ENCODE measurements at places on chromosomes 11 and 22.

DNA sequence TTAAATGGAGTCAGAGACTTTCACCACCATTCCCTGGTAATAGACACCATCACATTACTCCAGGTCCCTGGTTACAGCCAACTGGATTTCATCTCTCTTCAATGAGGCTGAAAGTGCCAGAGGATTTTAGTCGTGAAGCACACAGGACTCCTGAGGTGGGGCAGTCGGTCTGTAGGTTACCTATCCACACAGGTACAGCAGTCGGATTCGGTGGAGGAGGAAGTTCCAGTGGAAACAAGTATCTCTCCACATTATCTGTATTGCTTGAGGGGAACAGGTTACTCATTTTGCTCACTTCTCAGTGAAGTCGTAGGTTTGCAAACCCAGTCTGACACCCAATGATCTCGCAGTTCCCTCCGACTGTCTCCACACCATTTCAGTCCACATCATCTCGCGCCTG lies 82.3 kb upstream of the TMEM45B start:
- DNase-seq = no peak

DNA sequence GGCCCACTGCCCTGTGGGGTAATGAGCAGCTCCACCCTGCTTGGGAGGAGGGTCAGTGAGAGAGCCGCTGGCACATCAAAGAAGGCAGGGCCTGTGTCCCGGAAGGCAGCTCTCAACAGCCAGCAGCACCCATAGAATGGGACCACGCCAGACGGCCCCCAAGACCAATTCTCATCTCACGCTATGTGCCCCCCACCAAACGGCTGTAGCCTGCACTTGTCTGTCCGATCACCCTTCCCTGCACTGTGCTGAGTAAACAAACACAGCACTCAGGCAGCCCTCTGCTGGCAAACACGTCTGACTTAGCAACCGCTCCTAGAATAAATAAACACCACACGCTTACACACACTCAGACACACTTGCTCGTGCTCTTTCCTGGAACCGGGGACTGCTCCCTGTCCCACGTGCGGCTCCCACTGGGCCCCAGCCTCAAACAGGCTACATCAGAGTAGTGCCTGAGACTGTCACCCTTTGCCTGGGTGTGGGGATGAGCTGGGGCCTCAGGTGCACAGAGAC lies 53.2 kb upstream of the CDON start:
- DNase-seq = peak; percentile 46

GRCh38 chr11:111296196-111296595 lies 2.1 kb upstream of the POU2AF3 start:
- no peak for DNase-seq

DNA sequence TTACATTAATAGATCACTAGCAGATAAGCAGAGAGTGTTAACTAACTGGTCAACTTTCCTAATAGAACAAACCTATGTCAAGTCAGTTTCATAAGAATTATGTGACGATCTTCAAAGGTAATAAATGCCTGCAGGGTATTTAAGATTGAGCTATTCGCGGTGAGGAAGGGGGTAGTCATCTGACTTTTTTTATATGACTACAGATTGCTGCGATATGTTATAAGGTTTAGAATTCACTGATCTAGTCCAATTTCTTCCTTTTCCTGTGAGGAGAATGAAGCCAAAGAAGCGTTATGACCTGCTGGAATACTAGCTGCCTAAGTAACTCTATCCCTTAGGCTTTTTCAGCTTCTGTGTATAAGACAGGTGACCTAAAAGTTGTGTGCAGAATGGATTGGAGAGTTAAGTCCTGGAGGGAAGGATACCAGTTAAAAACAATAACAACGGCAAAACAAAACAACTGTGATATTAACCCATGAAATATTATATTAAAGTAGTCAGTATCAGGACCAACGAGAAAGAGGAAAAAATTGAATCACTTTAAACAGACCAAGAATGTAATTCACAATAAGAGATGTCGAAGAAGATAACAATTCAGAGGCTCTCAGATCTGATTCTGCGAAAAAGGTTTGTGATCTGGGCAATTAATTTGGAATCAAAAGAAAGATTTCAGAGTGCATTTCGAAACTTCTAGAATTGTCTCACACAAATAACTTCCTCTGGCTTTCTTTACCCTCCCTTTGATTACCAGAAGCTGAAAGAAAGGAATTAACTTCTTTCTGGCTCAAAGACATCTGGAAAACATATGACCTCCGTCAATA lies 630 bp downstream of the CASP4 start:
- no peak for DNase-seq

- DNase-seq = no peak
These were observed 18.3 kb downstream of the MYO18B start for GRCh38 chr22:25760294-25760693.

- DNase-seq = no peak
These were observed 293.3 kb downstream of the METTL15 start for GRCh38 chr11:28401446-28401845.
